Ovary (tissue), 10 donors: ENCODE measurements at places on chromosomes 6 and 20. TPM values are rescaled to one million over a fixed set of nuclear protein-coding genes. Genes with fewer than 3 reads are reported as not detected.

DNA sequence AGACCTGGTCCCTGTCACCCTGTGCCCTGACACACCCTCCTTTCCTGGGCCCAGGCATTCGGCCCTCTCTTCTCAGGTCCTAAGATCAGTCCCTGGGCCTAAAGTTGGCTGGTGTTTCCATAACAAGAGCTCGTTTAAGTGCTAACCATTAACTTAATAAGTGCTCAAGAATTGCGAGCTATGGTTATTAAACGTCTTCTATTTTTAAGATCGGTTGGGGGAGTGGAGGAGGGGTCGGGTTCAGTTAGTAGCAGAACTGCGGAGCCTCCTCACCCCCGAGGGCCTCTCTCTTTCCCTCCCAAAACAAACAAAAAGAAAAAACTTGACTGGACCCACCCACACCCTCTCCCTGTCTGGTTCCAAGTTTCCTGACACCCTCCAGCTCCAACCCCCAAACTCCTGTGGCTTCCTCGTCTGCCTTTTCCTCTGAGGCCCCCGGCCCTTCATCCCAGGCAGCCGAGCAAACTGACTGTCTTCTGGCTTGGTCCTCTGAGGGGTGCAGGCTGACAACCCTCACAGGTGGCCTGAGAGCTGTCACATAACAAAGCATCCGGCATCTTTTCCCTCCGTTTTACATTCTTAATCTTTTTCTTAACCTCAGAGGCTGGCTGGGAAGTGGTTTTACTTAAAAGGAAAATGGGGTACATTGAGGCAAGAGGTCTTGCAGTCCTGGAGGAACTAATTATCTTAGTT lies 2.0 kb downstream of the STK35 start:
- no peaks in the 10 kb centered on the region for H3K27me3 ChIP-seq
- peak overlapping the region; percentile 83 for H3K4me3 ChIP-seq
- no peak overlapping the region for H3K27ac ChIP-seq
- peaks cover 7% of the 10 kb centered on the region for H3K4me1 ChIP-seq
- H3K36me3 ChIP-seq = no peaks in the 10 kb centered on the region

- peaks cover 10% of the 10 kb centered on the region for H3K4me1 ChIP-seq
- no peaks in the 10 kb centered on the region for H3K27me3 ChIP-seq
- DNase-seq = no peak
- no peak overlapping the region for H3K4me3 ChIP-seq
Measured at GRCh38 chr20:50528804-50529351, 18.7 kb downstream of the PTPN1 start.

DNA sequence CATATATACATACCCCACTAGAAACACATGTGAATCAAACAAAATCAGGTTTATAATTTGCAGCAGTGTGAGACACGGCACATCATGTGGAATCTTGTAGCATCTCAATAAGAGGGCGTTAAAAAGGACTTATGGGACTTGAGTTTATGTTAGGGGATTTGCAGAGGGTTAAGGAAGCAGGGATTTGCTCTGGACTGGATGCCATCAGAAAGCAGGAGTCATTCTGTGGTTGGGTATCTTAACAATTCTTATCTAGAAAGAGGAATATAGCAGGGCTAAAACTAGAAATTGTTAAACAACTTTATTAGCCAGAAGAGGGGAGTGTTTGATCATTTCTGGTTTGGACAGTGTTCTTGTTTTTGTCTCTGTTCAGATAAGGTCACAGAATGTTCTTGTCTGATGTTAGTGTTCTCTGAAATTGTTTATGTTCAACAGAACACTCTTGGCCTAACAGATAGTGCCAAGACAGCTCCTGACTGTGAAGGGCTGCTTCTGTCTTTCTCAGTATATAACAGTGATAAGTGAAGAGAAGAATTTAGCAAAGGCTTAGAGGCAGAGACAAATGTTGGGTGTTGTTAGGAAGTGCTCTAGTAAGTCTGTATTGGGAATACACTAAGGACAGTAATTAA lies 39.2 kb downstream of the LIN28B start:
- H3K27ac ChIP-seq = no peak overlapping the region
- H3K27me3 ChIP-seq = peaks cover 2% of the 10 kb centered on the region
- peak; percentile 13 for DNase-seq
- no peak overlapping the region for H3K4me3 ChIP-seq
- no peaks in the 10 kb centered on the region for H3K36me3 ChIP-seq

- H3K36me3 ChIP-seq = no peaks in the 10 kb centered on the region
- H3K27me3 ChIP-seq = no peaks in the 10 kb centered on the region
- DNase-seq = no peak
- no peak overlapping the region for H3K27ac ChIP-seq
- H3K4me1 ChIP-seq = peaks cover 10% of the 10 kb centered on the region
- no peak overlapping the region for H3K4me3 ChIP-seq
Measured at GRCh38 chr6:16728513-16729182, 32.6 kb downstream of the ATXN1 start.

DNA sequence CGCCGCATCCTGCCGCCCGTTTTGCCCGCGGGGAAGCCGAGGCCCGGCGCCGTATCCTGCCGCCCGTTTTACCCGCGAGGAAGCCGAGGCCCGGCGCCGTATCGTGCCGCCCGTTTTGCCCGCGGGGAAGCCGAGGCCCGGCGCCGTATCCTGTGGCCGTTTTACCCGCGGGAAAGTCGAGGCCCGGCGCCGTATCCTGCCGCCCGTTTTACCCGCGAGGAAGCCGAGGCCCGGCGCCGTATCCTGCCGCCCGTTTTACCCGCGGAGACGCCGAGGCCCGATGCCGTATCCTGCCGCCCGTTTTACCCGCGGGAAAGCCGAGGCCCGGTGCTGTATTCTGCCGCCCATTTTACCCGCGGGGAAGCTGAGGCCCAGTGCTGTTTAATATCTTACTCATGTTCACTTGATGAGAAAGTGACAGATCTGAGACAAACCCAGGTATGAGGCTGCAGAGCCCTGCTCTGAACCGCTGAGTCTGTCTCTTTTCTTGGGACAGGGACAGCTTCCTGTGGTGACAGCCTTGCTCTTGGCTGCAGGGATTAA lies 129.4 kb downstream of the CDH26 start:
- no peaks in the 10 kb centered on the region for H3K36me3 ChIP-seq
- no peak for DNase-seq
- no peak overlapping the region for H3K27ac ChIP-seq
- H3K4me3 ChIP-seq = no peak overlapping the region
- no peaks in the 10 kb centered on the region for H3K27me3 ChIP-seq

- no peaks in the 10 kb centered on the region for H3K36me3 ChIP-seq
- no peak overlapping the region for H3K4me3 ChIP-seq
- no peak overlapping the region for H3K27ac ChIP-seq
Measured at GRCh38 chr20:61118429-61119224, 133.4 kb upstream of the CDH4 start.

- no peak overlapping the region for H3K27ac ChIP-seq
- no peaks in the 10 kb centered on the region for H3K36me3 ChIP-seq
- no peaks in the 10 kb centered on the region for H3K4me1 ChIP-seq
- no peak for DNase-seq
Measured at GRCh38 chr6:114793428-114793827, 450.6 kb upstream of the HS3ST5 start.

GRCh38 chr20:2473516-2473915 lies 2.9 kb upstream of the SNRPB start:
- H3K4me1 ChIP-seq = peaks cover 4% of the 10 kb centered on the region
- DNase-seq = no peak
- H3K36me3 ChIP-seq = no peaks in the 10 kb centered on the region

GRCh38 chr20:14341801-14342200 lies 4.4 kb upstream of the FLRT3 start:
- no peaks in the 10 kb centered on the region for H3K36me3 ChIP-seq
- no peak for DNase-seq
- no peak overlapping the region for H3K27ac ChIP-seq

DNA sequence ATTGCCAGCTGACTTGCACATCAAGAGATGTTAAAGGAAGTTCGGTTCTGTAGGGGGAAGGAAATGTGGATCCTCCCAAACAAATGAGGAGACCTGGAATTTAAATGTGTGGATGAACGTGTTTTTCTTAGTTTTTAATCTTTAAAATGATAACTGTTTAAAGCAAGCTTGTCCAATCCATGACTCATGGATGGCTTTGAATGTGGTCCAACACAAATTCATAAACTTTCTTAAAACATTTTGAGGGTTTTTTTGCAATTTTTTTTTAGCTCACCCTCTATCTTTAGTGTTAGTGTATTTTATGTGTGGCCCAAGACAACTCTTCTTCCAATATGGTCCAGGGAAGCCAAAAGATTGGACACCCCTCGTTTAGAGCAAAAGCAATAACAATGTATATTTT lies 12.6 kb downstream of the TUBB2B start:
- H3K27me3 ChIP-seq = no peaks in the 10 kb centered on the region
- DNase-seq = no peak
- H3K27ac ChIP-seq = no peak overlapping the region
- H3K36me3 ChIP-seq = no peaks in the 10 kb centered on the region

GJA1 gene
- 46.3 TPM for total RNA-seq

SPEF1 gene
- total RNA-seq = 1.4 TPM
